Naive thymus-derived CD8-positive, alpha-beta T cell (primary cell): ENCODE measurements at places on chromosomes 4 and X. TPM values are rescaled to one million over a fixed set of nuclear protein-coding genes. Genes with fewer than 3 reads are reported as not detected.

STPG2 gene
- not detected for total RNA-seq

DNA sequence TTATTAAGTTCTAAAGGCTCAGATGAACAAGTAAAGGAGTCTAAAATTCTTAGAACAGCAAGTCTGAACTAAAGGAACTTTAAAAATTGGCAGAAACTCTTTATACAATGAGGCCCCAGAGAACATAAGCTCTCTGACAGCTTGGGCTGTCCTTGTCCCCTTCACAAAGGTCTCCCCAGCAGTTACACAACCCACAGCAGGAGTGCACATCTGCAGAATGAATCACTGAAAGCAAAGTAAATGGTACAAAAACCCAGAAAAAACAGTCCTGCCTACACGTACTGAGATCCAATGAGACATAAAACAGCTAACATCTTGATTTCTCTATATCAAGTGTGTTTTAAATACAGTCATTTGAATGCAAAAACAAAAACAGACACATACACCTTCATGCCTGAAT, 18.7 kb downstream of the RBBP7 start:
- no peak for DNase-seq

DNA sequence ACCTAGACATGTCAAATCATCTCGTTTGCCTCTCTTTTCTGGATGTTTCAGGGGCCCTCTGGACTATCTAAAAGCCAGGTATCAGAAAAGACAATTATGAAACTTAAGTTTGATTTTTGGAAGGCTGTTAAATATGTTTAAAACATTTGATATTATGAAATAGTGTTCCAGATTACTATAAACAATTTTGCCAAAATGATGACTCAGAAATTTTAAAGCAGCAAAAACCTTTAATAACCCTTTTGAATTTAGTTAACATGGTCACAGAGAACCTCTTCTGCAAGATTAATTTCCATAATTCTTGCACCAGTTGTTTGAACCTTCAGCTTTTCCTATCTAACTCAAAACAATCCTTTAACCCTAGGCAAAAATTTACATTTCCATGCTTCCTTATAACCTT, 18.8 kb upstream of the FAM47E start:
- no peak for DNase-seq

DNA sequence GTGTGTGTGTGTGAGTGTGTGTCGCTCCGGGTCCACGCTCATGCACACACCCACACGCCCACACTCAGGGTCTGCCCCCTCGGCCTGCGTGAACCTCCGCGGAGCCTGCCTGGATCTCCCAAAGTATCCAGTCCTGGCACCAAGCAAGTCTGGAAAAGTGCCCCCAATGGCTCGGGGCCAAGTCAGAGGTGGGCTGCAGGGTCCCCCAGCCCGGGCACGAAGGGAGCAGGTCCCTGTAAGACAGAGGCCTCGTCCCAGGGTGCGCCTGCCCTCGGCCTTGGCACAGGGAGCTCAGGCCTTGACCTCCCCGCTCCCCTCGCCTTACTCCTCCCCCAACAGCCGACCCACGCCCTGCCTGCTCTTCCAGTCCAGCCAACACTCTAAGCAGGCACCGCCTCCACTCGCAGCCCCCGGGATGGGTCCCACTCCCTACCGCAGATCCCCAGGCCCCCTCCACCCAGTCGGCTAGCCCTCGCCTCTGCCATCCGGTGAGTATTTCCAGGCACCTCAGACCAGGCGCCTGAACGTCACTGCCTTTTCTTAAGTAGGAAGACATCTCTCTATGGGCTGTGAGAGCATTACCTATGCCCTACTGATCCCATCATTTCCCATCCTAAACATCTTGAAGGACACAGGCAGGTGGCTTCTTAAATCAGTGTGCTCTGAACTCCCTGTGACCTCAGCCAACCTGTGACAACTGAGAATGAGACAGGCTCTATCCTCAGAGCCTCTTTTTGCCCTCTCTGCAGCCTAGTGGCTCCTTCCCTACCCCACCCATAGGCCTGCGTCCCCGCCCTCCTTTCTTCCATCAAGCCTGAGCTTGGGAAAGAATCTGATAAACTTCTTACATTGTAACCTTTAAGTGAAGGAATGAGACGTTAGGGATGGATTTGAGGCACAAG, 704 bp downstream of the FAM114A1 start:
- no peak for DNase-seq

ENOPH1 gene
- 31.7 TPM for total RNA-seq

SASH3 gene
- 158 TPM for total RNA-seq

GRCh38 chr4:44149282-44149681, 299.3 kb downstream of the KCTD8 start:
- DNase-seq: no peak

GRCh38 chr4:9952415-9952950, 68.8 kb downstream of the SLC2A9 start:
- DNase-seq: no peak

GRCh38 chr4:6047130-6047673, 29.0 kb upstream of the C4orf50 start:
- DNase-seq: no peak

RHOH gene
- 233 TPM for total RNA-seq

GRCh38 chr4:38917481-38918025, 49.9 kb downstream of the FAM114A1 start:
- no peak for DNase-seq

GRCh38 chr4:4791299-4792111, 68.0 kb upstream of the MSX1 start:
- no peak for DNase-seq

DNA sequence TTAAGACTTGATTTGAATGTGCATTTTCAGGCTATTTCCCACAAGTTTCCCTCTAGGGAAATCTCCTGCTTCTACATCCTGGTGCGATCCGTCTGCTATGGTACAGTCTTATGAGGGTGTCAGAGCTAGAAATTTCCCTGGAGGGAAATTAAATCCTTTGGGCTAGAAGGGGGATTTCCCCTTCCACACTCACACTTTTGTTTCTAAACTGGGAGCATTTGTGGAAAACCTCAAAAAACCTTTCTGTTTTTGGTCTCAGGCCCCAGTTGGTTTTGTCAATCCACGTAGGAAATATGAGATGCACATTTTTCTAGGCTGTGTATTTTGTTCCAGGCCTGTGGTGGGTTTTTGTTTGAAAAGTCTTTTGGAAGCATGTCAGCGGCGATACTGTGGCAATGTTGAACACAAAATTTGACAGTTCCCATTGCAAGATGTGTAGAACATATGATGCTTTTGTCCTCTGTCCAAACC, 17.8 kb downstream of the HMGB3 start:
- no peak for DNase-seq

PRSS12 gene
- total RNA-seq: not detected
